PC-3 (cell line): ENCODE measurements at places on chromosomes 7 and 10. TPM values are rescaled to one million over a fixed set of nuclear protein-coding genes. Genes with fewer than 3 reads are reported as not detected.

Gene PHKG1
- total RNA-seq = 0.75 and 1.3 TPM in 2 replicates

Gene ADRA2A
- not detected in 2 replicates for total RNA-seq

Gene C10orf88
- 4.5 and 6.2 TPM in 2 replicates for total RNA-seq

Gene TACC2
- 27.9 and 31.7 TPM in 2 replicates for total RNA-seq

Gene OPN1SW
- total RNA-seq = not detected in 2 replicates

Gene TBX20
- 0.47 and 1.1 TPM in 2 replicates for total RNA-seq

Gene STARD3NL
- total RNA-seq = 32.7 and 37.4 TPM in 2 replicates

Gene C10orf53
- not detected in 2 replicates for total RNA-seq

Gene MKX
- total RNA-seq = 2.6 and 3.5 TPM in 2 replicates

Gene CPA2
- total RNA-seq = not detected in 2 replicates

Gene CYP26C1
- total RNA-seq = 0.17 TPM in 1 of 2 replicates, not detected in the other

Gene PPP1R3A
- not detected in 2 replicates for total RNA-seq

Gene SEMA3E
- total RNA-seq = 3.6 and 5.9 TPM in 2 replicates

Gene LEP
- not detected in 2 replicates for total RNA-seq

Gene GCC1
- total RNA-seq = 11.2 and 11.9 TPM in 2 replicates

Gene CADPS2
- total RNA-seq = 7.5 and 9.4 TPM in 2 replicates

Gene TRPV6
- total RNA-seq = 0.63 and 1.4 TPM in 2 replicates

Gene PTPN20
- 3.6 and 3.9 TPM in 2 replicates for total RNA-seq

Gene TFAM
- 96.8 and 121 TPM in 2 replicates for total RNA-seq

Gene TSPAN13
- total RNA-seq = 27.6 and 34.9 TPM in 2 replicates

Gene GHRHR
- total RNA-seq = not detected in 2 replicates

Gene ZPBP
- total RNA-seq = not detected in 2 replicates

Gene GRID2IP
- not detected in 2 replicates for total RNA-seq

Gene LIPN
- not detected in 2 replicates for total RNA-seq

Gene SLC16A12
- not detected in 2 replicates for total RNA-seq

Gene BMPER
- total RNA-seq = 0.06 and 0.11 TPM in 2 replicates

Gene MMD2
- not detected in 2 replicates for total RNA-seq
